Inflammatory macrophage (primary cell): ENCODE measurements at places on chromosomes 16 and 17.

DNA sequence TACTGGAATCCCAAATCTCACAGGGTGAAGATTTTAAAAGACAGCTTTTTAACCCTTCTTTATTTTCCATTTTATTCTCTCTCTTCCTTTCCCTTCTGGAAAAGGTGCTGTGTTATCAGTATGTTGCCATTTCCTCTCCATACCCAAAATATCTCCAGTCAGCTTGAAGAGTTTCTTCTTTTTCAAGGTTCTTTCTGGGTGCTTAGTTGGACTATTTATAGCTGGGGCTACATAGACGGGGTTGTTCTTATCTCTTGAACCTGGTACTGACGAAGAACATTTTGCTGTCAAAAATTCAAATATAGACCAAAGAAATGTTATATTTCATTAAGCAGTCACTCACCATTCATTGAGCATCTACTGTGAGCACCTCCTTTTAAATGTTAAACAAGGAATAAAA lies 48.6 kb downstream of the IST1 start:
- DNase-seq = no peak

GRCh38 chr16:10612649-10613179 lies 32.3 kb upstream of the EMP2 start:
- no peak for DNase-seq

DNA sequence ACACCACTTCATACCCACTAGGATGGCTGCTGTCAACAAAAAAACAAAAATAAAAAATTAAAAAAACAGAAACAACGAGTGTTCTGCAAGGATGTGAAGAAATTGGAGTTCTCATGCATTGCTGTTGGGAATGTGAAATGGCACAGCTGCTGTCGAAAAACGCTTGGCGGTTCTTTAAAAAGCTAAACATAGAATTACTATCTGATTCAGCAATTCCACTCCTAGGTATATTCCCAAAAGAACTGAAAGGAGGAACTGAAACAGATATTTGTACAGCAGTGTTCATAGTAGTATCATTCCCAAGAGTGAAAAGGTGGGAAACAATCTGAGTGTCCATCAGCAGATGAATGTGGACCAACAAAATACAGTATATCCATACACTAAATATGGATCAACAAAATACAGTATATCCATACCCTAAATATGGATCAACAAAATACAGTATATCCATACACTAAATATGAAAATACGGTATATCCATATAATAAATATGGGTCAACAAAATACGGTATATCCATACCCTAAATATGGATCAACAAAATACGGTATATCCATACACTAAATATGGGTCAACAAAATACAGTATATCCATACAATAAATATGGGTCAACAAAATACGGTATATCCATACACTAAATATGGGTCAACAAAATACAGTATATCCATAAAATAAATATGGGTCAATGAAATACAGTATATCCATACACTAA lies 8.7 kb downstream of the METTL16 start:
- no peak for DNase-seq

- DNase-seq = no peak
Measured at GRCh38 chr17:50926523-50926922, 60.4 kb upstream of the TOB1 start.

GRCh38 chr16:19118938-19119431 lies 5.2 kb downstream of the ITPRIPL2 start:
- DNase-seq = peak; percentile 95

GRCh38 chr17:21072745-21073197 lies 30.0 kb upstream of the USP22 start:
- DNase-seq = no peak

DNA sequence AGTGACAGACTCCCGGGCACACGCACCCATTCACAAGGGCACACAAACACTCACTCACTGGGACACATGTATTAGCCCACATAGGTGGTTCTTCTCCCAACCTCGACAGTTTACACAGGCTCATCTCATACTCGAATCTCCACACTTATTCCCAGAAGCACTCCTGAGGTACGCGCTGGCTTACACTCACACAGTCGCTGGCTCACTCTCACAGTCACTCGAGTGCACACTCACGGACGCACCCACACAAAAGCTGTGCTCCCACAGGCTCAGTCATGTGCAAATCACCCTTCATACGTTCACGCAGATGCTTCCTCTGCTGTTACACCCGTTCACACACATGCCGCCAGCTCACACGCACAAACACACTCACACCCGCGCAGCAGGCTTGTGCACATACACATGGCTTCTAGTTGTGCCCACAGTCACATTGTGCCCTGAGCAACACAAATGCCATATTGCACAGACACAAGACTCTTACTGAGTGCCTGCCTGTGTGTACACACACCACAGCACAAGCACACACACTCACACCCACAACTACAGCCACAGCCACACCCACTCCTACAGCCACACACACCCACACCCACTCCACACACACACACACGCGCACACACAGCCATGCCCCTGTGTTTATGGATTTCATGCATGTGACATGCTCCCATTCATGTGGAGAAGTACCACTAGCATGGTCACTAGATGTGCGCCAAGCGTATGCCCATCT lies 8.4 kb upstream of the PRR29 start:
- no peak for DNase-seq

DNA sequence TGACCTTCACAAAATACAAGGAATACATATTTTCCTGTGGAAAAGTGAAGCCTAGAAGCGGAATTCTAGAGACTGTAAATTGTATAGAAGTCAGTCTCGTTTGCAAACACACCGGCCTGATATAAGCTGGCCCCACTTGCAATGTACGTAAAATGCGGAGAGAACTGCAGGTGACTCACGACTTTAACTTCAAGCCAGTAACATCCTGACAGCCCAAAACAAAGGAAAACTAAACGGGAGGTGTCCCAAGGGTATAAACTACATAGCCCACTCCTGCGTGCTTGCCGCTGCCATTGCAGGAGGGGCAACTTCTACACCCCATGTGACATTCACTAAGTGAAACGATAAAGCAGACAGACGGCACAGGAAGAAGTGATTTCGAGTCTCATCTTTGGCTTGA lies 101.6 kb downstream of the CYTH1 start:
- DNase-seq = no peak
